Lower lobe of right lung (tissue), 2 donors: ENCODE measurements at places on chromosomes 11 and 22. TPM values are rescaled to one million over a fixed set of nuclear protein-coding genes. Genes with fewer than 3 reads are reported as not detected.

LRRC74B gene
- total RNA-seq, result 3.6 TPM

RIMBP3C gene
- total RNA-seq, result 0.47 TPM

SLC6A5 gene
- total RNA-seq, result not detected

CBLIF gene
- not detected for total RNA-seq

DNA sequence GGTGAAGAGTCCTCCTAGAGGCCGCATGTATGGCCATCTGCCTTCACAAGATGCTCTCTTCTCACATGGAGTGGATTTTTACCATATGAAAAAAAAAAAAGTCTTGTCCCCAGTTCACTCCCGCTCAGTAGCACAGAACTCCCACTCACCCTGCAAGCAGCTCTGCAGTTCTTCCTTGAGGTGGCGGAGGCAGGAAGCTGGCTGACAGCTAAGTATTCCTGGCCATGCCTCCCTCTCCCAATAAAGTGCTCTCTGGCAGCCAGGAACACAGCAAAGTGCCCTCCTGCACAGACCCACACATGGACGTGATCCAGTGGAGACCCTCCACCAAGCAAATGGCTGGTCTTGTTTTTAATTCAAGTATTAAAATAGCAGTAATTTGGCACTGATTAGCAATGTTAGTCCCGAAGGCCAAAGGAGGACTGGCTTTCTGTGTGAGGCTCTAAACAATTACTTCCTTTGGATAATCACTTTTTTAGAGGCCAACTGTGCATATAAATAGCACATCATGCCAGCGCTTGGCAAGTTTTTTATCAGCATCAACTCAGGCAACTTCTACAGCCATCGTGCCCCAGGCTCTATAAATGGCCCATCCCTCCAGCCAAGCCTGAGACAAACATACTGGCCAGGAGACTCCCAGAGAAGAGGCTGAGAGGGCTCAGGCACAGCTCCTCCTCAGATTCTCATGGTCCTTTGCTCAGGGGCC is 413.6 kb downstream of the OPCML start:
- H3K4me1 ChIP-seq, result no peaks in the 10 kb centered on the region
- no peak overlapping the region for H3K27ac ChIP-seq
- no peaks in the 10 kb centered on the region for H3K27me3 ChIP-seq
- no peak for DNase-seq
- no peaks in the 10 kb centered on the region for H3K36me3 ChIP-seq

GRCh38 chr11:27648840-27649239 is 51.4 kb downstream of the BDNF start:
- H3K4me1 ChIP-seq, result no peaks in the 10 kb centered on the region
- H3K27ac ChIP-seq, result no peak overlapping the region
- no peaks in the 10 kb centered on the region for H3K36me3 ChIP-seq
- H3K4me3 ChIP-seq, result no peak overlapping the region
- H3K27me3 ChIP-seq, result no peaks in the 10 kb centered on the region

DNA sequence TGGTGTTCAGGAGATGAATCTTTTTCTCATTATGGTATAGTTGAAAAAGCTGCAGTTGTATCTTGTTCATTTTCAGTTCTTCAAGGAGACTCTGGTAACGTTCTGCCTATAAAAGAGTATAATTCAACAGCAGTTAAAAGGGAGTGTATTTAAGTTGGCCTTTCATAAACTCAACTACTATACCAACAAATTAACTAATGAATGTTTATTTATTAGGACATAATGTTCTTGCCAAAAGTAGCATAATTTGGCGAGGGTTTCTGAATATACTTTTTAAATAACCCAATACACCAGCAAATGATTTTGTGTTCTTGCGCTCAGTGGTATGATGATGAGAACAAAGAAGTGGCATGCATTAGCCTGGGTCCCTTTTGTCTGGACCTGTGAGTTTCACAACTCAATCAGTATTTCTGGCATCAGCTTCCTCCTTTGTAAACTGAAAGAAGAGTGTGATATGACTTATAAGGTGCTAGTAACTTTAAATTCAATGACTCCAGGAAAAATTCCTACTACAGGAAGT is 10.9 kb downstream of the SMC1B start:
- no peaks in the 10 kb centered on the region for H3K4me1 ChIP-seq
- no peak for DNase-seq
- no peaks in the 10 kb centered on the region for H3K27me3 ChIP-seq
- H3K36me3 ChIP-seq, result no peaks in the 10 kb centered on the region
- H3K4me3 ChIP-seq, result no peak overlapping the region

- no peaks in the 10 kb centered on the region for H3K4me1 ChIP-seq
- no peak overlapping the region for H3K27ac ChIP-seq
- no peaks in the 10 kb centered on the region for H3K36me3 ChIP-seq
Observed at GRCh38 chr22:42332089-42332488, 61.6 kb upstream of the TCF20 start.

GRCh38 chr11:85989746-85990145 is 79.1 kb downstream of the PICALM start:
- peaks cover 70% of the 10 kb centered on the region for H3K36me3 ChIP-seq
- no peak for DNase-seq

GRCh38 chr11:26575946-26576345 is 3.9 kb upstream of the MUC15 start:
- H3K27me3 ChIP-seq, result no peaks in the 10 kb centered on the region
- H3K27ac ChIP-seq, result no peak overlapping the region
- DNase-seq, result no peak
- no peaks in the 10 kb centered on the region for H3K4me1 ChIP-seq
- no peaks in the 10 kb centered on the region for H3K36me3 ChIP-seq
- no peak overlapping the region for H3K4me3 ChIP-seq

DNA sequence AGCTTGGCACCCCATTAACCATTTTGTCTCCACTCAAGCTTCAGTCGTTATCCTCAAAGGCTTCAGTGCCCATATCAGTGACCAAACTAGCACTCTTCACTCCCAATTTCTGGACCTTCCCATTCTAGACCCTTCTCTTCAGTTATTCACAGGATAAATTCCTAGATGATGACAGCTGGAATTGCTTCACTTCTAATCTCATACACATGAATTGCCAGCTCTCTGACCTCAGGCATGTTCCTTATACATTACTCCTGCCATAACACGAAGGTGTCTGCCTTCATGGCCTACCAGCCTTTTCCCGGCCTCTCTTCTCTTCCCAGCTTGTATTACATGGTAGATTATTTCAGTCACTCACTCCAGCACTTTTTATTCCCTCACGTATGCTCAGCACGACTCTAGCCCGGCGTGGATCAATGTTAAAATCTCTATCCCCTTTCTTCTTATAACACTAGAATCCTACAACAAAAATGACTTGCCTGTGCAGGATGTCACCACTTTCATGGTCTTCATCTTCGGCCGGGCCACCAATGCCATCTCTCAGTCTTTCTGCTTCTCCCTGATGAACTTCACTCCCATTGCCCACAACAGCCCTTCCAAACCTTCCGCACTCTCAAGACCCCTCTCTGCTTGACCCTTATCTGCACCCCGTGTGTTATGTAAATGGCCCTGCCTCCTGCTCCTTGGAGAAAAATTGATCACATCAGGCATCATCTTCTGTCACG is 36.9 kb downstream of the EIF3F start:
- no peak overlapping the region for H3K4me3 ChIP-seq
- H3K27ac ChIP-seq, result no peak overlapping the region
- peaks cover 24% of the 10 kb centered on the region for H3K27me3 ChIP-seq
- peaks cover 10% of the 10 kb centered on the region for H3K4me1 ChIP-seq
- H3K36me3 ChIP-seq, result no peaks in the 10 kb centered on the region
- no peak for DNase-seq

GRCh38 chr22:22243033-22243680 is 1.4 kb upstream of the VPREB1 start:
- no peak for DNase-seq
- H3K36me3 ChIP-seq, result no peaks in the 10 kb centered on the region
- H3K4me3 ChIP-seq, result no peak overlapping the region
